Endothelial cell (in vitro differentiated cells): ENCODE measurements at places on chromosomes 5 and 9. TPM values are rescaled to one million over a fixed set of nuclear protein-coding genes. Genes with fewer than 3 reads are reported as not detected.

DNA sequence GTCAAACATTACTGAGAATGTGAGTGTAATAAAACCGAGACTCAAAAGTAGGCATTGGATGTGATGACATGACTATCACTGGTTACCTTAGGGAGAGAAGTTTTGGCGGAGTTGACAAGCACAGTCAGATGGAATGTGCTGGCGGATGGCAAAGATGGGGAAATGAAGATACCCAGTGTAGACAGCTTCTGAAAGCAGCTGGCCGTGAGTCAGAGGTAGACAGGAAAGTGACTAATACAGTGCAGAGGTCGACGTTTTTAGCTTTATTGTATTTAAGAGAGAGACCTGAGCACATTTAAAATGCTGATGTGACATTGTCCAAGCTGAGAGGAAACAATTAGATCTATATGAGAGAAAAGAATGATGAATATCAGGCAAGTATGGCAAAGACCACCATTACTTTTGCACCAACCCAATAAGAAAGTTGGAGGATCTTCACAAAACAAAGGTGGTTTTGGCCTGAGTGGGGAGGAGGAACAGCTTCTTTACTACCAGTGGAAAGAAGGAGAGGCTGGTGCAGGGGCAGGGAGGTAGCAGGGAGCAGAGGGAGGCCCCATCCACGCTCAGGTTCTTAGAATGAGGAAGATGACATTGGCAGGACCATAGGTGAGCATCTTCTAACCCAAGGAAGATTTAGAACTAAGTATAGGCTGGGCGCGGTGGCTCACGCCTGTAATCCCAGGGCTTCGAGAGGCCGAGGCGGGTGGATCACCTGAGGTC, 36.7 kb upstream of the KCNIP1 start:
- DNase-seq = no peak

The CSF1R gene
- total RNA-seq = 2.7 TPM

DNA sequence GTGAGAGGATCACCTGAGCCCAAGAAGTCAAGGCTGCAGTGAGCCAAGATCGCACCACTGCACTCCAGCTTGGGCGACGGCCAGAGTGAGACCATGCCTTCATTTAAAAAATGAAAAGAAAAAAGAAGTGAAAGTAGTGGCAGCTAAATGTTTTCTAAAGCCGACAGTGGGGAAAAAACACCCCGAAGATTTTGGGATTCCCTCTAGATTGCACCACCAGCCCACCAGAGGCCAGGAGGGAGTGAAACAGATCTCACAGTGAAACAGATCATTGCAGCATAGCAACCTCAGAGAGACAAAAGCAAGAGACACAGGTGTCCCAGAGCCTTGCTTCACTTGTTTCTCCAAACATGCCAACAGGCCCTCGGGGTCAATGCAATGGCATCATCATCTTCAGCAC, 156.8 kb downstream of the PAX5 start:
- DNase-seq = no peak

DNA sequence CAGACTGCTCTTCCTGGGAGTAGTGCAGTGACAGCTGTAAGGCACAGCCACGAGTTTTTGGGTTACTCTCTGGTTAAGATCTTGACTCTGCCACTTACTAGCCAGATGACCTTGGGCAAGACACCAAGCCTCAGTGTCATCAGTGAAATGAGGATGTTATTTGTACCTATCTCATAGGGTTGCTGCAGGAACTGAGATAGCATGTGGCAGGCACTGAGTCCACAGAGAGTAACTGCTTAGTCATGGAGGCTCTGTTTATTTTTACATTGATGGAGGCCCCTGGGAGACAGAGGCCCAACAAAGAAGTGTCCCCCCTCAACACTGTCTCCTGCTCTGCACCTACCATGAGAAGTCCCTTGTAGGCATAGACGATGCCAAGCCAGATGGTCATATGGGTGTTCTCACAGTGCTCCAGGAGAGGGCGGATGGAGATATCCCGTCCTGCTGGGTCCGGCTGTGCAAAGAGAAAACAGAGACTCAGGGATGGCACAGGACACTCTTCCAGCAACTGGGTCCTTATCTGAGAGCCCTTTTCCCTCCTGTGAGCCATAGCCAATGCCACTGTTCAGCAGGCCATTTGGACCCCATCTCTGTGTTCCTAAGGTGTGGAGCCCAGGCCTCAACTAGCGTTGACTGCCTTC, 55.4 kb upstream of the TBC1D2 start:
- DNase-seq = no peak

- no peak for DNase-seq
Measured at GRCh38 chr9:122340161-122340560, 30.7 kb upstream of the PTGS1 start.

GRCh38 chr5:178797101-178797521, 62.6 kb upstream of the ZNF354B start:
- DNase-seq = no peak

DNA sequence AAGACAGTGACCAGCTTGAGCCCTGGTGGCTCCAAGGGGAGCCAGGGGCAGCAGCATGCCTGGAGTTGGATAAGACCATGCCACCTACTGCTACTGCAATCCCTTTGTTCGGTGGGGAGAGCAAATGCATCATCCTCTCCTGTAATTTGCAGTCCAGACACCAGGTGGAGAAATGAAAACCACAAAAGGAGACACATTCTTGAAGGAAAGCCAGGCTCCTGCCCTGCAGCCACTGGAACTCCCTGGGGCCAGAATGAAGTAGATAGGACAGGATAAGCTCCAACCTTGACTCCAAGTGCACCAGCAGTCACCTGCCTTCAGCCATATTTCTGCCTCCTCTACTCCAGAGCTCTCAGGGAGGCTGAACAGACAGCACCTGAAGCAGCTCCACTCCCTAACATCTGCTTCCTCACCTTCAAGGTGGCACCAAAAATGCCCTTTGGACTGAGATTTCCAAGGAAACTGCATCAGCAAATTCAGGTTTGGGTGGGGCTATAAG, 65.1 kb upstream of the IQGAP2 start:
- DNase-seq = peak; percentile 69

The TNC gene
- 10.1 TPM for total RNA-seq
